ENCODE measurements at places on chromosomes 12 and 14.

DNA sequence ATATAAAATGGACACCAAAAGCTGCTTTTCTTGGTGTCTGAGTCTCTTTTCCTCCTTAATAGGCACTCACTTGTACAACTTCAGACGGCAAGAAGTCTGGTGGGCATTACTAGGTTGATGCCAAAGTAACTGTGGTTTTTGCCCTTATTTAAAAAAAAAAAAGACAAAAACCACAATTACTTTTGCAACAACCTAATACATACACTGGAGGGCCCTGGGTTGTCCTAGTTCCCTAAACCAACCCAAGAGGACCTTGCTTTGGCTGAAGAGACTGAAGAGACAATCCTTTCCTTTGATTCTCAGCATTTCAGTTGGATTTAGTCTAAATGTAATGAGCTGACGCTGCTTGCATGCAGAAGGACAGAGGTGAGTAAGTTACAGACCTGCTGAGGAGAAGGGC lies 16.2 kb upstream of the PLEKHG3 start:
- DNase-seq: no peak

- DNase-seq: no peak
Observed at GRCh38 chr12:116433249-116433648, 125.9 kb upstream of the MAP1LC3B2 start.

GRCh38 chr12:6884539-6884938 lies 11.4 kb upstream of the SPSB2 start:
- DNase-seq: no peak

GRCh38 chr12:27005495-27005894 lies 8.7 kb downstream of the TM7SF3 start:
- no peak for DNase-seq

- peak; percentile 75 for DNase-seq
Observed at GRCh38 chr12:54890339-54890738, 36.0 kb downstream of the MUCL1 start.

GRCh38 chr14:71021347-71022011 lies 114.2 kb downstream of the PCNX1 start:
- DNase-seq: no peak

DNA sequence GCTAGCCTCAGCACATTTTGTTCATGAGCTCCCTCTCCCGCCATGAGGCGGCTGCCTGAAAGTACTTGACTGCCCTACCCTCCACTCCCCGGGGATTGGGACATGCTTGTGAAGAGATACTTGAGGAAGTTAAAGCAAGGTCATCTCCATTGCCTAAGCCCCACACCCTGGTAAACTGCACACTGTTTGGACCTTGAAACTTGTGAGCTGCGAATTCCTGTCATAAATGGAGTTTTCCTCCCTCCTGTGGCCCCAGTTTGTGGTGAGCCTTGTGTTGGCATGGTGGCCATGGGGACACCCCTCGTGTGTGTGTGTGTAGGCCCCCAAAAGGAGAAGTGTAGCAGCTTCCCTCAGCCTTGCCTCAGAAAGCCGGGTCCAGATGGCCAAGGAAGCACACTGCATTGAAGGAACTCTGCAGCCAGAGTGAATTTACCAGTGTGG lies 395.5 kb downstream of the ZFP36L1 start:
- no peak for DNase-seq

- DNase-seq: no peak
Observed at GRCh38 chr12:8951744-8952143, 2.3 kb upstream of the M6PR start.

DNA sequence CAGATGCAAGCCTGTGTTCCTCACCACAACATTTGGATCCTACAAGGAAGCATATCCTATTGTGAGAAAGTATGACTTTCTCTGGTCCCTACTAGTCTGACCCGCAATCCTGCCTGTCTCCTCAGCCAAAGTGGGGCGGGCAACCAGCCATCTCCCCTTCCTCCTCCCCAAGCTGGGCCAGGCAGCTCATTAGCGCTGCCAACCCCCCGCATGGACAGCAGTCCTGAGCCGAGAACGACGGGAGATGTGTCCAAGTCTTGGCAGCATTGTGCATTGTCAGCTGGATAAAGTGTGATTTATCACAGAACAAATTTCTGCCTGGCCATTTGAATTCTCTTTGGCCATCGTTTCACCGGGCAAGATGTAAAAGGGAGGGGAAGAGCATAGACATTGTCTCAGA lies 139.4 kb downstream of the SLC15A4 start:
- no peak for DNase-seq

GRCh38 chr12:108638141-108638827 lies 4.6 kb upstream of the SELPLG start:
- DNase-seq: no peak

DNA sequence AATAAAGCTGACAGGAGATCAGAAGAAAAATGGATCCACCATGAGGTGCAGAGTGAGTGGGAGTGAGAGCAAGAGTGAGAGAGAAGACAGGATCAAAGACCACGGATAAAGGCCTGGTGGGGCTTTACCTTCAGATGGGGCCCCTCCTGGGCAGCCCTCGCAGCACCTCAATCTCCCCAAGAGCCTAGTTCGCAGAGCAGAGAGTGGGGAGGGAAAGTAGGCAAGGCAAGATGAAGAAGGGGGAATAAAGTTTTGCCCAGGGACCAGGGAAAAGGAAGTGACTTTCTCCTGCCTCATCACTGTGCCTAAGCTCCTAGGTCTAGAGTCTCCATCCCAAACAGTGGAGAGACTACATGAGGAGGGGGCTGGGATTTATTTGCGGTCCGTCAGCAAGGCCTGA lies 10.3 kb downstream of the OR10P1 start:
- no peak for DNase-seq

DNA sequence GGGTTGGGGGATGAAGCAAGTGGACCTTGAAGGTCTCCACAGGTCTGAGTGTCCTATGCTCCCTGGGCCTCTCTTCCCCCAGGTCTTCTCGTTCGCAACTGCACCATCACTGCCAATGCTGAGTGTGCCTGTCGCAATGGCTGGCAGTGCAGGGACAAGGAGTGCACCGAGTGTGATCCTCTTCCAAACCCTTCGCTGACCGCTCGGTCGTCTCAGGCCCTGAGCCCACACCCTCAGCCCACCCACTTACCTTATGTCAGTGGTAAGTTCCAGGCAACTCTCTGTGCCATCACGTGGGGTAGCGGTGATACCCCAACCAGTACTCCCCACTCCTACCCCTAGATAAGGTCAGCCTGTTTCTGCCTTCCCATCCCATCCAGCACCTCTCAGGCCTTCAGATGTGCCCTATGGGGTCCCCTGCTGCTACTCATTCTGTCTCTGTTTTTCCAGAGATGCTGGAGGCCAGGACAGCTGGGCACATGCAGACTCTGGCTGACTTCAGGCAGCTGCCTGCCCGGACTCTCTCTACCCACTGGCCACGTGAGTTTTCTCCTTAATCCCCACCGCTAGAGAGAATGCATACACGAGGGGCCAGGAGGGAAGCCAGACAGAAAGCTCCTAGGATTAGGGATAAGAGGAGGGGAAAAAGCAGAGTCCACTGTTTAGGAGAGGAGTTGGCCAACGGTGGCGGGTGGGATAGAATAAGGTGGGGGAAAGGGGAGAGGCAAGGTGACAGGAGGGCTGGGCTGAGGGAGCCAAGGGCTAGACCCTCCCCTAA lies 1.6 kb upstream of the TAPBPL start:
- DNase-seq: no peak

GRCh38 chr14:69314327-69314726 lies 54.4 kb downstream of the GALNT16 start:
- no peak for DNase-seq

- DNase-seq: no peak
Observed at GRCh38 chr14:20548414-20549158, 12.3 kb downstream of the RNASE9 start.

DNA sequence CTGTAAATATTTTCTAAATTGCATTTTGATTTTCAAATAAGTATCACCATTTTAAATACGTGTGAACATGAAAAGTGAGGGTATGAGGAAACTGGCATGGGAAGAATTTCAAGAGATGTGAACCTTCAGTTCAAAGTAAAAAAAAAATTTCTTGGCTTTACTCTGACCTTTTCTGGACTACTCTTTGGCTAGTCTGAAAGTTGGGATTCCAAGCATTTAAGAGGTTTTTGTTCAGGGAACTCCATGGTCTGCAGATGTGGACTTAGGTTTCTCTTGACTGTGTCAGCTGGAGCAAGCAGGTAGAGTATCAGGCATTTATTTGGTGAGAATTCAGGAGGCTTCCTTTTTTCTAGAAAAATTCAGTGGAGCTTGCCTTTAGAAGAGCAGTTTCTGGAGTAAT lies 311.6 kb downstream of the LRIG3 start:
- DNase-seq: no peak

DNA sequence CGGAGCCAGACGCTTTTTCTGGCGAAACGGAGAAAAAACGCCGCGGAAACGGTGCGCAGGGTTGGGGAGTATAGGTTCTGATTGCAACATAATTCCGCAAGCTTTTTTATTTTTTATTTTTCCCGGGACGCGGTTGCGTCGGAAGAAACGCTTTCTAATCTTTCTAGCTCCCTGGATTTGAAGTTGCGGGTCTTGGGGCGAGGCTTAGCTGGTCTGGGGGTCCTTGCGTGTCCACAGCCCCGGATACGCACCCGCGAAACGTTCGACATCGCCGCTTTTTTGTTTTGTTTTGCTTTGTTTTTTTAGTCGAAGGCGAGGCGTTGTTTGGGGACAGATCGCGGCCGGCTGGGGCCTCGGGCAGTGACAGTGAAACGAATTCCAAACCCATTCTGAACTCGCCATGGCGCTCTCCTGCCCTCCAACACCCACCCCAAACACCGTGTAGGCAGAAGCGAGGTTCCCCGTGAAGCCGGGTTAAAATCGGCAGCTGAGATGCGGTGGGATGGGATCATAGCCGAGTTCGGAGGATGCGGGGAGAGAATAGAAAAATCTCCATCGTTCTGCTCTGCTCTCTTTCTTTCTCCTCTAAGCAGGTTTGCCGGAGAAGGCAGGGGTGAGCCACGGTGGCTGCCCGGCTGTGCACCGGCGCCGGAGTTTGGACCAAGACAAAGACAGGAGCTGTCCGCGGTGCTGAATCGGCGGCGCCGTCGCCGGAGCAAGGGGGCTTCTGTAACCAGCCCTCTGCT lies 8.1 kb upstream of the LHX5 start:
- DNase-seq: no peak

DNA sequence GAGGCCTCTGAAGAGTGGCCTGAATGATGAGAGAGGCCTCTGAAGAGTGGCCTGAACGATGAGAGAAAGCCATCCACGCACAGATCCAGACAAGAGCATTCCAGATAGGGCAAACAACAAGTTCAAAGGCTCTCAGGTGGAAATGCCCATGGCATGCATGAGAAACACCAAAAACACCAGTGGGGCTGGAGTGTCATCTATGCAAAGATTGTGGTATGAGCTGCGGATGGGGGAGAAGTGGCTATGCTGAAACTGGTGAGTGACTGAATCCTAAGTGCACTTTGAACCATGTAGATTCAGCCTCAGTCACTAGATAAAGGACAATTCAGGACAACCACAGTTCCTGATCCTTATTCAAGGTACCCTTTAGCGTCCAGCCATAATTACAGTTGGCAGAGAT lies 79.4 kb upstream of the GZMB start:
- no peak for DNase-seq

GRCh38 chr14:105945896-105946295 lies 419.5 kb downstream of the TMEM121 start:
- no peak for DNase-seq

- DNase-seq: peak; percentile 85
Observed at GRCh38 chr12:116708826-116709756, 28.8 kb downstream of the SPRING1 start.

- DNase-seq: no peak
Observed at GRCh38 chr14:97705976-97706375, 908.8 kb downstream of the VRK1 start.

DNA sequence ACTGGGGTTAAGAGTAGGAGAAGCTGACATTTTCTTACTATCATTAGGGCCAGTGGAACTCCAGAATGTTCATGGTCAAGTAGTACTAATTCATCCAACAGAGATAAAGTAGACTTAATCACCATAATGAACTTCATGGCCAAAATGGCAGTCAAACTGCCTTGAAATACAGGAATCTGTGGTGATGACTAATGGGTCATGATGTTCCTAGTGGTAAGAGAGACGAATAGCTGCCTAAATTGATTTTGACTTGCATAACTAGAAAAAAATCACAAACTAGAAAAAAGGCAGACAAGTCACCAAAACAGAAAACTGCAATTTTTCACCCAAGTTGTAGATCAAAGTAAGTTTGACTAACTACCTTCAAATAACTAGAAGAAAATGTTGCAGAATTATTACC lies 138.5 kb downstream of the MGAT4C start:
- DNase-seq: no peak

- no peak for DNase-seq
Observed at GRCh38 chr14:79575032-79575431, 636.3 kb downstream of the DIO2 start.

DNA sequence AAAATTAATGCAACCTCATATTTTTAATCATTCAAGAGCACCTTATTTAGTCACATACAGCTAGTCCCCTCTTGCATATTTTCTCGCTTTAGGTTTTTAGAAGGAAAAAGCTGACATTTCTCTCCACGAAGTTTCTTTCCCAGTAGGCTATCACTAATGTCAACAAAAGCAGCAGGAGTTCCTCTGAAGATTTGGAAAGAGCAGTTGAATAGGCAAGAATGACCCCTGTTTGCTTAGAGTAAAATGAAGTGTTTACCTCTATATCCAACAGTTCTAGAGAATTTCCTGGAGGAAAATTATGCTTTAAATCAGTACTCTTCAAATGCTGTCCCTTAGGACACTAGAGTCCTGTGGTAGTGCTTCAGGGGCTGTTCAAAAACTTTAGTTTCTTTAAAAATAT lies 188.1 kb upstream of the PRKD1 start:
- peak; percentile 3 for DNase-seq

DNA sequence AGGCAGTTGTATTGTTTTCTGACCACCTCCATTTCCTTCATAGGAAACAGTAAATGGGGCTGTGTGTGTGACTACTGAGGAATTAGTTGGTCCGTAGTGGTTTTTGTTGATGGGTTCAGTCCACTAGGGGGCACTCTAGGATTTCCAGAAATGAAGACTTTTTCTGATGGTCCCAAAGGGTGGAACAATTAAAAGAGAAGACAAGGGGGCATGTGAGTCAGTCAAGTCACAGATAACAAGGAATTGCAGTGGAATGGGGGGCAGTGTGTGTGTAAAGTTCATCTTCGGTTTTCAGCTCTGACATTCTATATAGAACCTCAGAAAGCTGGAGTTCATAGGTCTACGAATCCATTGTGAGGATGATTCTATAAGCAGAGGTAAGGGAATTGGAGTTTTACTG lies 186.6 kb upstream of the OR4E1 start:
- no peak for DNase-seq

- DNase-seq: peak; percentile 9
Observed at GRCh38 chr12:76820888-76821482, 57.1 kb downstream of the ZDHHC17 start.

DNA sequence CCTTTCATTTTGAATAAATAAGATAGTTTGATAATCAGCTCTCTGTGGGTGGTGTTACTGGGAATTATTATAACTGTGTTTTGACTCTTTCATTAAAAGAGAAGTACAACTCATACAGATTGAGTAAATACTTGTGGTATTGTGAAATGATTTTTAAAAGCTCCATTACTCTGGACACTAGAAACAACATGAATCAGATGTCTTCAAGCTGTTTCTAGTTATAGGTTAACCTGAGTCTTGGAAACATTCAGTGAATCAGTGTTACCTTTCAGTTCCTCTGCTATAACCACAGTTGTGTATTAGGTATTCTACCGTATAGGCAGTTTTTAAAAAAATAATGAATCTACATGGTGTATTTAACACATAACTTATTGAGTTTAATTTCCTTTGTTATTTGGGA lies 128.4 kb upstream of the SSTR1 start:
- DNase-seq: no peak
